Kidney (tissue), 22 donors: ENCODE measurements at places on chromosomes 2 and 18. TPM values are rescaled to one million over a fixed set of nuclear protein-coding genes. Genes with fewer than 3 reads are reported as not detected.
A peak's percentile ranks its signal among the peaks of the same experiment; 100 is the strongest.

AQP12A gene
- not detected for polyA plus RNA-seq

ECEL1 gene
- polyA plus RNA-seq, result 8.5 TPM

AFF3 gene
- 0.65 TPM for polyA plus RNA-seq

RGPD3 gene
- 0.41 TPM for polyA plus RNA-seq

DNA sequence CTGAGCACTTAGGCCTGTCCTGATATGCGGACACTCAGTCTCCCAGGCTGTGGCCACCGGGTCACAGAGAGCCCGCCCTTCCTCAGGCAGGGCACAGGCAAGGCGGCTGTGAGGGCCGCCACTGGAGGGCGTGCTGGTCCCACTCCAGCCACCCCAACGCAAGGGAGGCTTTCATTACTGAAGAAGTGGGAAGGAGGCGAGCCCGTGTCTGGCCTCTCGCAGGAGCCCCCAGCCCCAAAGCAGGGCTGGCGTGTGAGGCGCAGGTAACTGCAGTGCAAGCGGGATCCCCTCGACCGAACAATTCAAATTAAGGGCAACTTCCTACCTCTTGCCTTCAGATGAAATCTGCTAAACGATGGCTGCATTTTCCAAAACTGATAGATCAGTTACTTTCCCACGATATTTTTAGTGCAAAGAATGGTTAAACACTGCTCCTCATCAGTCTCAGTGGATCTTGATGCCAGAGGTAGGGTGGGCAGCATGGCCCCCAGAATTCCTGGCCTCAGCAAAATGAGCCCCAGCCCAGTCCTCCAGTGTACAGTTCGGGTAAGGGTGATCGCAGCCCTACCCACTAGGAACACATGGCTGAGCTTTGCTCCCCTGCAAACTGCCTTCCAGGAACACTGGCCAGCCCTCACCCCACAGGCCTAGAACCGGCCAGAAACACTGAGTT, 97.2 kb downstream of the SEPTIN10 start:
- DNase-seq, result peak; percentile 39

DNA sequence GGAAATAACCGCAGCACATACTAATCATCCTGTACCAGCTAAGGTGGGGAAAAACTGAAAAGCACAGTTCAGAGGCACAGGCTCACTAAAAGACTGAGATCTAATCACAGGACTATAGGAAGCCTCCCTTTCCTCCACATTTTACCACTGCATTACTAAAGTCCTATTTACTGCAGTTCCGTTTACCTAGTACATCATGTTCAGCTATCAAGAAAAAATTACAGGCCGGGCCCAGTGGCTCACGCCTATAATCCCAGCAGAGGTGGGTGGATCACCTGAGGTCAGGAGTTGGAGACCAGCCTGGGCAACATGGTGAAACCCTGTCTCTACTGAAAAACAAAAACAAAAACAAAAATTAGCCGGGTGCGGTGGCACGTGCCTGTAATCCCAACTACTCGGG, 11.0 kb upstream of the NBEAL1 start:
- no peak for DNase-seq

DNA sequence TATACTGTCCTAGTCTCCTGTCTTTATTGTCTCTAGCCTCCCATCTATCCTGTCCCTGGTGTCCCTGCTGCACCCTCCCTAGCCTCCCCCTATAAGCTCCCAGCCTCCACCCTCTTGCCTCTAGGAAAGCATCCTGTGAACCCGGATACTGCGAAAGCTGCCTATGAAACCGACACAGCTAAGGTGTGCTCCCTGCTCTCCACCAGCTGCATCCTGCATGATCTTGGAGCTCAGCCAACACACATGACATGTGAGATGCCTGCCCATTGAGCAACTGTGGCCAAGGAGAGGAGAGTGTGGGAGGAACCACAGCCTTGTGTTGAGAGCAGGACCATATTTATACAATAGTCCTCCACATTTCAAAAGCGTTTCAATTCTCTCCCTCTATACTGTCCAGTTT, 187.1 kb downstream of the ZBTB7C start:
- DNase-seq, result peak; percentile 71

GPR35 gene
- polyA plus RNA-seq, result 1.7 TPM

- no peak for DNase-seq
Observed at GRCh38 chr2:183093857-183094657, 15.5 kb downstream of the DUSP19 start.

DNA sequence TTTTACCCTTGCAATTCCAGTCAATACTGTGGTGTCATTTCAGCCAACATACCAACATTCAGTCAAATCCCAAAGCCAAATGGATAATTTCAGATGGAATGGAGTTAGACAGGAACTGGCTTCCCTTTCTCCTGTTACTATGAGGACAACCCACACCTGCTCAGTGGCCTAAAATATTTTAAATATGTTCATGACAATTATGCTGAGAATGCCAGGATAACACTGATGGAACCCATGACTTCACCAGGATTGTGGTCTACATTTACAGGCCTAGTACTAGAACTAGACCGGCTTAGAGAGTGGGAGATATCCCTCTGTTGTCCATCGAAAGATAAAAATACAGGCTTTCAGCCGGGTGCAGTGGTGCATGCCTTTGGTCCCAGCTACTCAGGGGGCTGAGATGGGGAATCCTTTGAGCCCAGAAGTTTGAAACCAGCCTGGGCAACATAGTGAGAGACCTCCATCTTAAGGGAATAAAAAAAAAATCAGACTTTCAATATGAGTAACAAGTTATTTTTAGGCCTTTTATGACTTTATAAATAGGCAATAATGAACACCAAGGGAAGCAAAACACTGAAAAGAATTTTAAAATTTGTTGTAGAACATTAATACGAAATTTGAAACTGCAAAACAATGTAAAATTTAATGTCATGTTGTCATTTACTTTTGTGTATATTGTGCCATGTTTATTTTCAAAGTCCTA, 14.2 kb downstream of the GPATCH11 start:
- no peak for DNase-seq

- peak; percentile 84 for DNase-seq
Observed at GRCh38 chr2:216572582-216573578, 60.3 kb upstream of the IGFBP2 start.

IL37 gene
- not detected for polyA plus RNA-seq

- DNase-seq, result peak; percentile 56
Observed at GRCh38 chr2:212686285-212686895, 147.8 kb upstream of the ERBB4 start.

TXNL4A gene
- 178 TPM for polyA plus RNA-seq

GRCh38 chr2:2182551-2183071, 148.5 kb downstream of the MYT1L start:
- DNase-seq, result no peak

- no peak for DNase-seq
Observed at GRCh38 chr2:177242121-177242987, 22.2 kb downstream of the NFE2L2 start.

DNA sequence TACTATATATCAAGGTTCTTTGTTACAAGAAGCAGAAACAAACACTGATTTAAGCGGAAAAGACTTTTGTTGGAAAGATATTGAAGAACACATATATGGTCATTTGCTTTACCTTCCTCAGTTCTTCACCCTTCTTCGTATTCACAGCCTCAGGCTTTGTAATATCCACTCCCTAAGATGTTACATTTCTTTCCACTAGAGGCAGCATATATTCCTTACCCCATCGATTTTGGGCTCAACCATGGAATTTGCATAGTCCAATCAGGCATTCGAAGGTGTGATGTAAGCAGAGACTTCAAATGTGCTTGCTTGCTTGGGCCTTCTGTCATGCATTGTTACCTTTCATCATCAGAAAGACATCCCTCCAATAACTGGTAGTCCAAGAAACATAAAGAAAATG, 287.4 kb downstream of the PID1 start:
- DNase-seq, result no peak

- no peak for DNase-seq
Observed at GRCh38 chr18:74790451-74790850, 192.8 kb downstream of the ZNF407 start.

GRCh38 chr2:144738749-144739148, 218.8 kb upstream of the ZEB2 start:
- DNase-seq, result no peak

- DNase-seq, result no peak
Observed at GRCh38 chr2:115939902-115940301, 1497.5 kb downstream of the DPP10 start.

DNA sequence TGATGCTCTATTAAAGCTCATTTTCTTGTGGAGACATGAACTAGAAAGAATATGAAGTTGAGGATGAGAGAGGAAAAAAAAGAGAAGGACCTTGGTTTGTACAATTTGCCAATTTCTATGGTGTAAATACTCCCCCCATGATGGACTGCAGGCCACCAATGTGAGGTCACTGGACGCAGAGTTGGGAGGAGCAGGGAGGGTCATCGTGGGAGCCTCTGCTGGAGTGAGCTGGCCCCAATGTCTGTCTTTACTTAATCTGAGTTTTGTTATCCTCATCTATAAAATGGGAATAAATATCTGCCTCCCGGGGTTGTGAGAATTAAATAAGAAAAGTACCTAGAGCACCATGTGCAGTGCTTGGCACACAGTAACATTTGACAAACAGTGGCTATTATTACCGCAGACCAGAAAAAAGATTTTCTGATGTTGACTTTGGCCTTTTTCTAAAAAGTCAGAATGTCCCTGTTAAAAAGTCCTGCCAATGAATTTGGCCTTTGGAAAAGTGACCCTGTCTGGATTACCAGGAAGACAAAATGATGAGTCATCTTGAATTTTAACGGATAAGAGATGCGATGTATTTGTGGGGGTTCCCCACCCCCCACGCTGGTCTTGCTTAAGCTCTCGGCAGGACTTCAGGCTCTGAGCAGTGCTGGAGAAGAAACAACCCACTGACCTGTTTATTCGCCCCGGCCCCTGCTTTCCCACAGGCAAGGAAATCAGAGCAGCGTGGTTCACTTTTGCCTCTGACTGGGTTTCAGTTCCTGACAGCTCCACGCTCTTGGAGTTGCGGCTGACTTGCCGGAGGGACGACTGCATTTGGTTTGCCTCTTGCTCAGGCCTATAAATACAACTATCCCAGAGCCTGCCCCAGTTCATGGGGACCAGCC, 50.3 kb upstream of the FOSL2 start:
- no peak for DNase-seq

GRCh38 chr2:66865161-66865560, 430.2 kb downstream of the MEIS1 start:
- no peak for DNase-seq

DNA sequence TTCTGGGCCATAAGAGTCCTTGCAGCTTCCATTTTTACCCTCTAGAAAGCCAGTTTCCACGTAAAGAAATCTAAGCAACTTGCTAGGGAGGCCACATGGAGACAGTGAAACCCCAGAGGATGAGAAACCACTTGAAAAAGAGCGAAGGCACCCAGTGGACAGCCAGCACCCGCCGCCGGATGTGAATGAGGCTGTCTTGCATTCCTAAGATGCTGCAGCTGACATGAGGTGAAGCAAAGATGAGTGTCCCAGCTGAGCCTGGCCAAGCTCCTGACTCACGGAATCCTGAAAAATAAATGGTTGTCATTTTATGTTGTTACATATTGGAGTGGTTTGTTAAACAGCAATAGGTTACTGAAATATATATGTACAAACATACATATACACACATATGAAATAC, 65.9 kb upstream of the STPG4 start:
- DNase-seq, result no peak

- peak; percentile 42 for DNase-seq
Observed at GRCh38 chr2:232482301-232483238, 5.1 kb downstream of the ECEL1 start.

DNA sequence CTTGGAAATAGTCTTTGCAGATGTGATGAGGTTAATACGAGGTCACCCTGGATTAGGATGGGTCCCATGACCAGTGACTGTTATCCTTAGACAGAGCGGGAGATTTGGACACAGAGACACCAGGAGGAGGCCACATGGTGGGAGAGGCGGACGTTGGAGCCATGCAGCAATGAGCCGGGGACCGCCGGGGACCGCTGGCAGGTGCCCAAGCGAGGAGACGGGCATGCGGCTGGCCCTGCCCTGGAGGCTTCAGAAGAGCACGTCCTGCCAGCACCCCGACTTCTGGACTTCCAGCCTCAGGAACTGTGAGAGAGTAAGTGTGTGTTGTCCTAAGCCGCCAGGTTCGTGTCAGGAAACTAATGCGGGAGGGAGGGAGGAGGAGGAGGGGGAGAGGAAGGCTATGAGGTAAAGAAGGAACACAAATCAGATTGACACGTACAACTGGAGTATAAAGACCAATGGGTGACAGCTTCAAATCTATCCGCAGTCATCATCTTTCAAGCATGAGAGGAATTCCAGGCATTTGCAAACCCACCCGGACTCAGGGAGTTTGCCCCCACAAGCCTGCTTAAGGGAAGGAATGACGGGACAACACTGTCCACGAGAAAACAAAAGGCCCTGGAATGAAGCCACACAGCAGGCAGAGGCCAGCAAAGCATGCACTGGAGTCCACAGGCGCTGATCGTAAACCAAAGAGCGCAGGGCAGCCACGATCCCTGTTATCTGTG, 11.6 kb upstream of the BOK start:
- DNase-seq, result peak; percentile 89

DNA sequence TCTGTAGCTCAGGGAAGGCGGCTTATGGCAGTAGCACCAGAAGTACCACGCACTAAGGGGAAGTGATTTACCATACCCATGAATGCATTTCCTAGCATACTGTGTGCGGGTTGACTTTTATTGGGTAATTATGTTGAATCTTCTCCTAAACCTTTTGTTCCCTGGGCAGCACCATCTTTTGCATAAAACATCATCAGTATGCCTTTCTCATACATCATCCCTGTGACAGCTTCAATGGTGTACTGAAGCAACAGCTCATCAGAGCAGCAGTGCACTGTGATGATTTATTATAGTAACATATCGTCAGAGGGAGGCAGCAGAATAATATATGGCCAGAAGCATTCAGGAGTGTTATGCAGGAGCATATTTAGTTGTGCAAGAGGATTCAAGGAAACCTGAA, 204.9 kb downstream of the CDH7 start:
- no peak for DNase-seq

DNA sequence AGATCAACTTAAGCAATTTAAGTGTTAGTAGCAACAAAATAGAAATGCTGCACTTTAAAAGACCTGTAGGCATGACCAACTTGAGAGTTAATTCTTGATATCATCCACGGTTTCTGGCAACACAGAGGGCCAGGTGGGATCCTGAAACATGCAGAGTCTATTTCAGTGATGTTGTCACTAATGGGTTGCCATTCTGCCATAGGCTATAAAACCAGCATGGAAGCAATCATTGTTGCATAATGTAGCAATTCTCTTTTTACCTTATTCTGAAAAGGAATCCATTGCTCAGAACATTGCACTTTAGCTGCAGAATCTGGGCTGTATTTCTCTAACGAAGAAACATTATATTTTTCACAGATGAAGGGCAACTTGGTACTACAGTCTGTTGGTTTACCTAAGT, 53.9 kb upstream of the CD302 start:
- DNase-seq, result no peak

RAB12 gene
- polyA plus RNA-seq, result 37.7 TPM

CCT4 gene
- polyA plus RNA-seq, result 121 TPM

GRCh38 chr2:30684026-30684425, 123.2 kb downstream of the CAPN13 start:
- DNase-seq, result no peak

DNA sequence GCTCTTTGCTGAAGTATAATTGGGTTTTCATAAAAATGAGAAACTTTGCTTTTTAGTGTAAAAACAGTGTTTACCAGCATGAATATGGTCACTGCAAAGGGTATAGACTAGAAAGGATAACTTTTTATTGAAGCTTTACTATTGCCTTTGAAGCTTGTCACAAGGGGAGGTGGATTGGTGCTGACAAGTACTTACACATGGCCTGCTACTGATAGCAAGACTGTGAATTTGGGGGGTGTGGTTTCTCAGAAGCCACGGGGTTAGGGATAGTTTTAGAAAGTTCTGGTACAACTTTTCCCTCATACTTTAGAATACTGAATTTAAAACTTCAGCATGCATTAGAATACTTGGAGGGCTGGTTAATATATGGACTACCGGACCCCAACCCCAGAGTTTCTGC, 294.1 kb downstream of the SOCS6 start:
- no peak for DNase-seq

- no peak for DNase-seq
Observed at GRCh38 chr2:5617796-5618195, 74.4 kb upstream of the SOX11 start.
